ENCODE measurements at places on chromosomes 13 and 19.

- no peak for DNase-seq
These were observed 57.8 kb downstream of the IER2 start for GRCh38 chr19:13207846-13208671.

GRCh38 chr13:106232681-106233080 lies 302.8 kb downstream of the EFNB2 start:
- DNase-seq = no peak

DNA sequence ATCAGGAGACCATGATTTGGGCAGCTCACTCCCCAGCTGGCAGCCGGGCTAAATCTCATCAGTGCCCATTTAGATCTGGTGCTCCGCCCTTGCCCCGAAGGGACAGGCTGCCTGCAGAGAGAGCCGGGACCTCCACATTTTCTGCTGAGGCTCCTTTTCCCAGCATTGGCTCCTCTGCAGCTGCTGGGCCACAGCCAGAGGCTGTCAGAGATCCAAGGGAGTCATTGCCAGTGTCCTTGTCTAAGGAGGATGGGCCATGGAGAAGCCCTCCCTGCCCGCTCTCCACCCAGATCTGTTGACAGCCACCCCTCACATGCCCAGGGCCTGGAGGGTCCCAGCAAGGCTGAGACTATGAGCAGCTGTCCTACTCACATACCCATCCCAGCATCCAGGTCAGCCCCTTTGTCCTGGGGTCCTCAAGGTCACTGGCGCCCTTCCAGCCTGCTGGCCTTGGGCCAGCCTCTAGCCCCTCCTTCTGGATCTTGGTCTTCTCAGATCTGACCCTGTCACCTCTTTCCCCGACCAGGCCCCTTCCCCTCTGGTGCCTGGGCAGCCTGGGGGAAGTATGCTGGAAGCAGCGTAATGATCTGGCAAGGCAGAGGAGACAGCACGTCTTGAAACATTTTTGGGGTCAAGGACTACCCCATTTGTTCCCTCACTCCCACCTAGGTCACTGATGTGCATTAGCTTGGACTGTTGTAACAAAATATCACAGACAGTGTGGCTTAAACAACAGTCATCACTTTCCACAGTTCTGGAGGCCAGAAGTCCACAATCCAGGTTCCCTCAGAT lies 7.9 kb downstream of the PIN1 start:
- no peak for DNase-seq

DNA sequence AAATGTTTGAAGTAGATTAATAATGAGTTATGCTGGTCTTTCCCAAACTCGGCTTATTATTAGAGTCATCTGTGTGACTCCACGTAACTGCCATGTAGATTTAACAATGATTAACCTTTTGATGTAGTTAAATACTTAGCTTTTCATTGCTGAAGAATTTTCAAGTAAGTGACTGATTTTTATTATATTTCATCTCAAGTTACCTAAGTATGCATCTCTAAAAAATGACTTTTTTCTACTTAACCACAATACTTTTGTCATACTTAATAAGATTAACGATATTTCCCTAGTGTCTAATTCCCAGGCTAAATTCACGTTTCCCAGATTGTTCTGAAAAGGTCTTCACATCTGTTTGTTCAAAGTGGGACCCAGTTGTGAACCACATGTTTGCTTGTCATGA lies 17.8 kb downstream of the BIVM start:
- DNase-seq = no peak

DNA sequence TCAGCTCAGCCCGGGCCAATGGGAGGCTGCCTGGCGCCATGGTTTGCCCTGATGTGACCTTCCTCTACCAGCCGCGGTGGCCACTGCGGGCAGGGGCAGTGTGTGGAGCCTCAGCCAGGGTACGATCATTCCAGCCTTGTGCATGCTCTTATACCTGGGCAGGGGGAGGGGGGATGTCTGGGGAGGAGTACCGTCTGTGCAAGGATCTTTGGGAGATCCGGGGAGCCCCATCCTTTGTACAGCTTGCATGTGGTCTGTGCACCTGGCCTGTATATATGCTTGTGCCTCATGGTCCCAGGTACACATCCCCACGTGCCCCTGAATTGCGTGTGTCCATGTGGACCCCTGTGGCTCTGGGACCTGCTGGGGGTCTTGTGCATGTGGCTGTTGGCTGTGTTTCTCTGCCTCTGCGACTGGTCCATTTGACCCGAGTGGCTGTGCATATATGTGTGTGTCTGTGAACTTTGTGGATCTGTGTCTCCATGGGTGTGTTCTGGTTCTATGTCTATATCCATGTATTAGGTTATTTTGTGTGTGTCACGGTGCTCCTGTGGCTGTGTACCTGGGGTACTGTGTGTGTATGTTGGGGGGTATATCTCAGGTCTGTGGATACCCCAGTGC lies 12.8 kb upstream of the NANOS3 start:
- peak; percentile 74 for DNase-seq

DNA sequence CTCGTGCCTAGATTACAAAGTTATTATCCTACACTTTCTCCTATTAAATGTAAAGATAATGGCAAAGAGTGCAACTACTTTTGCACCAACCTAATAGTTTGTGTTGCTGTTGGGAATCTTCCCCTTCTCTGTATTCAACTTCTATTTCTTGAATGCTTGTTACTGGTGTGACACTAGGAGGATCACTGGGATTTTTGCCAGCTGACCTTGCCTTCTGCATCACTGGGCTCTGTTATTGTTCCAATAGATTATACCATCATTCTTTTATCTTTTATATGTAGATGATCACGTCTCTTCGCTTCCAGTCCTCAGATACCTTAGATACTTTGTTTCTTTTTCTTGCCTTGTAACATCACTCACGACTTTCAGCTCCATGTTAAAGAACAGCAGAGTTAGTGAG lies 3.5 kb upstream of the OR10H4 start:
- no peak for DNase-seq

- peak; percentile 71 for DNase-seq
These were observed 23.2 kb downstream of the STOML3 start for GRCh38 chr13:38967446-38967845.

GRCh38 chr13:101594936-101595335 lies 142.5 kb downstream of the ITGBL1 start:
- DNase-seq = no peak

GRCh38 chr19:13404236-13404635 lies 102.0 kb downstream of the CACNA1A start:
- no peak for DNase-seq

DNA sequence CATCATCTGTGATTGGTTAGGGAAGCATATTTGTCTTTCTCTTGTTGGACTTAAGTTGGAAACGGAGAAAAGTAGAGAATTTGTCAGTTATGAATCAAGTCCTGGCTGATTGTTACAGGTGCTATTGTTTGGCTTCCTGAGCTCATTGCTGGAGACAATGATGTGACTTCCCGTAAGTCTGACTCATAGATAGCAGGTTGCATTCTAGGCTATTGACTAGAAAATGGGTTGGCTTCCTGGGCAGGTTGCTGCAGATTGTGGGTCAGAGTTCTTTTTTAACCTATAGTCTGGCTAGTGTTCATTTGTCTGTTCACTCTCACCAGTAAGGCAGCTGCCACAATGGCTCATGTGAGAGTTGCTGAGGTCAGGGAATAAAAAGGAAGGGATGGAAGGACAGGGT lies 101.5 kb downstream of the CCNA1 start:
- DNase-seq = no peak

GRCh38 chr13:20716951-20717350 lies 13.5 kb downstream of the IL17D start:
- peak; percentile 99 for DNase-seq

DNA sequence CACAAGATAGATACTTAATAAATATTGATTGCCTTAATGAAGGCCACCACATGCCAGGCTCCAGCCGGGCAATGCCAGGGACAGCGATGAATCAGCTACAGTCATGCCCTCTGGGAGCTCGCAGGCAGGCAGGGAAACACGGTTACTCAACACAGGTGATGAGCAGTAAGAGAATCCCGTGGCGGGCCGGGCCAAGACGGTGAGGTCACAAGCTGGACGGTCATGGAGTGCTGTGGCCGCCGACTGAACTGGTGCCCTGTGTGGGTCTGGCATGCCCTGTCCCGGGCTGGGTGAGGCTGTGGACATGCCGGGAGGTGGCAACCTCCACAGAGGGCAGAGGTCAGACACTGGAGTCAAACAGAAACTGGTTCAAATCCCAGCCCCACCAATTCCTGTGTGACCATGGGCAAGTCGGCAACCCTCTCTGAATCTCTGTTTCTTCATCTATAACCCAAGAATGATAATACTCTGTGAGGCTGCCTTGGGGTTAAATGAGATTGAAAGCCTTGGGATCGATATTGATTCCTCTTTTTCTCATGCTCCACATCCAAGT lies 13.2 kb upstream of the PAK4 start:
- no peak for DNase-seq

DNA sequence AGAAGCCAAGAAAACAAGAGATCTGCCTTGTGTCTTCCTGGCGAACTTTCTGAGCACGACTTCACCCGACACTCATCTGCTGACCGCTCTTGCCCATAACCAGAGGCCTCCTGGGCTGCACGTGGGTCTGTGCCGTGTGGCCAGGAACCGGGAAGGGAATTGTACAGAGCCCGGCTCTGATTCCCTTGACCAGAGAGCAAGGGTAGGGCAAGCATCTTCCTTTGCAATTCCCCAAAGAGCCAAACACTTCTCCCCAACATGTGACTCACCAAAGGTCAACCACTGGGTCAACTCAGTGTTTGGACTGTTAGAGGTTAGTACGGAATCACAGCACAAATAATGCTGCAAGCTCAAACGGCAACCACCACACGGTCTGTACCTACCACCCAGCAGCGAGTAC lies 48.9 kb downstream of the KLF2 start:
- no peak for DNase-seq

GRCh38 chr19:22610121-22610520 lies 24.0 kb upstream of the ZNF492 start:
- DNase-seq = no peak

DNA sequence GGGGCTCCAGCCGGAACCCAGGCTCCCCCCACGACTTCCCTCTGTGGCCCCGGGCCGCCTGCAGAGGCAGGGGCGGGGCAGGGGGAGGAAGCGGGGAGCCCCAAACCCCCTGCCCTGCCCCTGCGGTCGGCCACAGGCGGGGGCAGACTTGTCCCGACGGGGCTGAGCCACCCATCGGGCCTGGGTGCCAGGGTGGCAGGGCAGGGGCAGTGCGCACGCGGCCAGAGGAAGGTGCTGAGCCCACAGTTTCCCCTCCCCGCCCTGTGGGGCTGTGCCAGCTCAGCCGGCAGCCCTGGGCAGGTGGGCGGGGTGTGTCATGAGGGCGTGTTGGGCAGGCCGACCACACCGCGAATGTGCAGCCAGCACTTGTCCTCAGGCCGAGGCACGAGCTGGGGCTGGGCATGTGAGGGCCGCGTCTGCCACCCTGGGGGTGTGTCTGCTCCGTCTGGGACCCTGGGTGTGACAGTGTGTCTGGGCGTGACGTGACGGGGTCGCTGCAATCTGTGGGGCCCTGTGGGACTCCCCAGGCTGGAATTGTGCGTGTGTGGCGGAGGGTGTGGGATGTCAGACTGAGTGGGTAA lies 17.7 kb downstream of the CCDC97 start:
- DNase-seq = no peak

DNA sequence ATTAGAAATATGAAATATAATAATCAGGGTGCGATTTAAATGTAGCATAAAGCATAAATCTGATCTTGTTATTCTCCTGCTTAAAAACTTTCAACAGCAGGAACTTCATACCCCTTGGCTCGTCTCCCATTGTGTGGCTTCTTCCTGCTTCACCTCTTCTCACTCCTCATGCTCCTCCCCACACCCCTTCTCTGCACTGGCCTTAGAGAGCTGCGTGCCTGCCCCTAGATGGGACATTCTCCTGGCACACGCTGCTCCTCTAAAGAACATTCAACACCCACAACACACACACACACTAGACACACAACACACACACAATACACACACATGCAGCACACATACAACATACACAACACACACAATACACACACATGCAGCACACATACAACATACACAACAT lies 104.6 kb upstream of the RAP2A start:
- no peak for DNase-seq

DNA sequence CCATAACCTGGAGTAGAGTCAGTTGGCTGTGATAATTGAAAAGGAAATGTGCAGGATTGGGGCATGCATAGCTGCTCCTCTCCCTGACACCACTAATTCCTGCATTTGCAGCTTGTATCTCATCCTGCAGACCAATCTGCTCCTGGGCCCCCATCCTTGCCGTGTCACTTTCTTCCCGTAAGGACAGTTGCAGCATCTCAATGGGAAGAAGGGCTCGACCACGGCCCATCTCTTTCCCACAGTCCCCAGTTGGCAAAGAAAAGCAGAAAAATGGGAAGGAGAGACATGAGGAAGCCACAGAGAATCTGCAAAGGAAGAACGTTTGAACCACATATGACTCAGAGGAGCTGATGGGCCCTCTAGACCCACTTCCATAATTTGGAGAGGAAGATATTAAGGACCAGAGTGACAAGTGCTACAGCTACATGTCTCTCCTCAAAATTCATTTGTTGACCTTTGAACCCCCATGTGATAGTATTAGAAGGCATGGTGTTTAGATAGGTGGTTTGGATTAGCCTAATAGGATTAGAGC lies 1.8 kb upstream of the SIGLEC12 start:
- DNase-seq = no peak

DNA sequence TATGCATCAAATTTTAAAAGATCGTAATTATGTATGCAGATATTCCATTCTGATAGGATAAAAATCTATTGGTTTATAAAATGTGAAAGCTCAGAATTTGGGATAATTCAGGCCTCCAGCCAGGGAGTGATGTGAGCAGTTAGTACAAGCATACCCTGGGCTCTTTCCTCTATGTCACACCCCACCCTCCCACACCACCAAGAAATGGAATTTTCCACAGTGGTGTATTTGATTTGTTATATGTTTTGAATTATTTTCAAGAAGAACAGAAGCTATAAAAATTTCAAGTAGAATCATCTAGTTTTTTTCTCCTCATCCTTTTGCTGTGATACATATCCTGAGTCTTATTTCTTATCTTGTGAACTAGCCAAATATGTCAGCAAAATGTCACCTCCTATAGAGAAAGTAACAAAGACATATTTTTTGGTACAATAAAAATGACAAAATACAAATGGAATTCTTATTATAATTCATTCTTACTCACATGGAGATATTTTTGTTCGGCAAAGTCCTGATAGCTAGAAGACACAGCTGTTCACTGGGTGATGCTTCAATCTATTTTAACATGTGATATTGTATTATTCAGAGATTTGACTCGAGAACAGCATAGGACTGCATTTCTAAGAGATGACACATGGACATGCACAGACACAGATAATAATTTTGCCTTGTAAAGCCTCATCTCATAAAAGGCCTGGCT lies 61.2 kb upstream of the FRY start:
- DNase-seq = no peak

DNA sequence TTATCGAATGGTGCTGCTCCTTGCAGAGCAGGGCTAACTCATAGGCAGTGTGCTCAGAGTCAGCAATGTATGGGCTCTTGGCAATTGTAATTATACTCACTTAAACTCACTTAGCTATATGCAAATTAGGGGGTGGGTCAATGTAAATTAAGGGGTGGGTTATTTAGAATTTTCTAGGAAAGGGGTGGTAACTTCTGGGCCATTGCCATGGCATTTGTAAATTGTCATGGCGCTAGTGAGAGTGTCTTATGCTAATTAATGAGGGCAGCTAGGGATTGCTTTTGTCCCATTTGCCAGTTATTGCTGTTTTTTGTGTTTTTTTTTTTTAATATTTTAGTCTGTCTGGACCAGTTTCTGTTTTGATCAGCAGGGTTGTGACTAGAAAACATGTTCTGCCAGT lies 68.4 kb downstream of the DIAPH3 start:
- no peak for DNase-seq

GRCh38 chr19:7349961-7350711 lies 1.4 kb downstream of the ARHGEF18 start:
- no peak for DNase-seq

- DNase-seq = no peak
These were observed 26.8 kb downstream of the RASA3 start for GRCh38 chr13:114105521-114106225.

All from NCI-H82 (cell line).